ENCODE measurements at places on chromosomes 6 and 20. TPM values are rescaled to one million over a fixed set of nuclear protein-coding genes. Genes with fewer than 3 reads are reported as not detected.

Gene TRIM15
- not detected for total RNA-seq

- no peak for DNase-seq
Measured at GRCh38 chr6:70312165-70312745, 9.4 kb upstream of the COL9A1 start.

DNA sequence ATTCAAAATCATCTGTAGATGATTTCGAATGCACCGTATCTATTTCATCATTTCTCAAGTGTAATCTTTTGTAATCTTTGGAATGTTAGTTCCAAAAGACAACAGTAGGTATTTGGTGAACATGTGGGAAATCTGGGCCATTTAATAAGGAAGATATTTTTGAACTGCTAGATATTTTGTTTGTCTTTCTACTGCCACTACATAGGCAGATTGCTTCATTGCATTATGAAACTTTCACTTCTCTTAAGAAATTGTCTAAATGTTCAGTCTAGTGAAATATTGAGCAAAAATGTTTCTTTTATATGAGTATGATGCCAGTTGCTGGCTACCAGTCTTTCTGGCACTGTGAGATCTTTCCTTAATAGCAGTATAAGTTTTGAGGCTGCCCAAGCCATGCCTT, 527.8 kb upstream of the RNF217 start:
- DNase-seq: no peak

- DNase-seq: no peak
Measured at GRCh38 chr6:142617158-142617557, 315.4 kb downstream of the ADGRG6 start.

DNA sequence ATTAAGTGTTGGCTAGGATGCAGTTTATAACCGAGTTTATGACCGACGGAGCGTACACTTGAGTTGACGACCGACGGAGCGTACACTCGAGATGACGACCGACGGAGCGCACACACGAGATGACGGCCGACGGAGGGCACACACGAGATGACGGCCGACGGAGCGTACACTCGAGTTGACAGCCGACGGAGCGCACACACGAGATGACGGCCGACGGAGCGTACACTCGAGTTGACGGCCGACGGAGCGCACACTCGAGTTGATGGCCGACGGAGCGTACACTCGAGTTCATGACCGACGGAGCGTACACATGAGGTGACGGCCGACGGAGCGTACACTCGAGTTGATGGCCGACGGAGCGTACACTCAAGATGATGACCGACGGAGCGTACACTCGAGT, 119.8 kb downstream of the HUS1B start:
- no peak for DNase-seq

Gene VWA7
- 24.1 TPM for total RNA-seq

DNA sequence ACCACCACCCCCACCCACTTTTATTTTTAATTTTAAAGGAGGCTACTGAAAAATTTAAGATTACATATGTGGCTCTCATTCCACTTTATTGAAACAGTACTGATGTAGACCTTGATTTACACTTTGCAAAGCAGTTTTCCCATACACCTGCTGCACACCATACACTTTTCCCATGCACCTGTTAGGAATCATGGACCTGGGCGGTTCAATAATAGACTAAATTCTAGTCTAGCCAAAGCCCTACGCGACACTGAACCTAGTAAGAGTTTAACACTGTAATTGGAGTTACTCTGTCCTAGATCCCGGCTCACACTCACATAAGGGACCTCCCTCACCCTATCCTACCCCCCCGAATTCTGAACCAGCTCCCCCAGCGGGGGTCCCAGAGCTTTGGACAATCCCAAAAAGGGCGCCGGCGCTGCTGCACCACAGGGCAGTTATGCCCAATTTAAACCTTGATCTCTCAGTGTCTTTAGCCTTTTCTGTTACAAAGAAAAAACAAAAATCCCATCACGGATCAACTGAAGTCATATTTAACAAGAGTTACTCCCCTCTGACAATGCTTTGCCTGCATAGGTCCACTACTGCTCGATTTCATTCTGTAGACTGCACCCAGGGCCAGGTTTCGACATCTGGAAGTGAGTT, 2.4 kb upstream of the GCLC start:
- DNase-seq: no peak

DNA sequence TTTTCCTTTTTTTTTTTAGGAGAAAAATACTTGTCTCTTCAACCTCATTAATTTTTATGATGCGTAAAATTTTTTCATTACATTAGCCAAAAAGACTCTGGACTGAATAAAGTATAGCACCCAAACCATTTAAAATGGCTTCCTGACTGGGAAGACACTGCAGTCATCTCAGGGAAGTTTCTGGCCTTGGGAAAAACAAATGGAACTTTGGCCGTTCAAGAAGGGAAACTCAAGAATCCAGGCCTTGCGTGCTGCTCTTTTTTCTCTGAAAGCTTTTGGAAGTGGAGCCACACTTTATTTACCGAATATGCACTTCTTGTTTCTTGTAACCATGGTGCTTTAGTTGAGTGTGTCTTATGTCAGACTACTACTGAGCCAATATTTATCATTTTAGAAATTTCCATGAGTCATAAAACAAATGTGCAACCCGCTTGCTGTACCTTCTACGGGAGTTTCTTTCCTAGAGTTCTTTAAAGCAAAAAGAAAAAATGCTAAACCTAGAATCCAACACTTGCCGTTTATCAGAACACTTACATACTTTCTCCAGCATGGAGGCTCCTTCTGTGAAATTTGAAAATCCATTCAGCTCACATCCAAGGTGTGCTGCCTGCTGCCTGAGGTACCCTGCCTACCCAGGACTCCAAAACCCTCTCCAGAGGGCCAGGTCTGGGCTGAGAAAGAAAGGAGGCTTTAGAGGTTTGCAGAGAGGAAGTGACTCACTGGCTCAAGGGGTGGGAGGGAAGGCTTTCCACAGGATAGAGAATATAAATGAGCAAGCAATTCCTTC, 11.5 kb upstream of the DSTN start:
- DNase-seq: peak; percentile 67

DNA sequence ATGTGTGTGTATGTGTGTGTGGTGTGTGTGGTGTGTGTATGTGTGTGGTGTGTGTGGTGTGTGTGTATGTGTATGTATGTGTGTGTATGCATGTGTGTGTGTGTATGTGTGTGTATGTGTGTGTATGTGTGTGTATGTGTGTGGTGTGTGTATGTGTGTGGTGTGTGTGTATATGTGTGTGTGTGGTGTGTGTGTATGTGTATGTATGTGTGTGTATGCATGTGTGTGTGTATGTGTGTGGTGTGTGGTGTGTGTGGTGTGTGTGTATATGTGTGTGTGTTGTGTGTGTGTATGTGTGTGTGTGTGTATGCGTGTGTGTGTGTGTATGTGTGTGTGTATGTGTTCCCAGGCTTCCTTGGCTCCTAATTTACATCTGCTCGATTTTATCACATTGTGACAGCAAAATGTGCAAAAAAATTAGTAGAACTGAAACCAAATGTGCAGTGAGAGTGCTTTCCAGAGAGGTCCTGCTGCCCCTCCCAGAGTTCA, 234.5 kb downstream of the BMP7 start:
- DNase-seq: no peak

Data from uterus (tissue), 4 donors.